ENCODE measurements at places on chromosomes 5 and 9.

DNA sequence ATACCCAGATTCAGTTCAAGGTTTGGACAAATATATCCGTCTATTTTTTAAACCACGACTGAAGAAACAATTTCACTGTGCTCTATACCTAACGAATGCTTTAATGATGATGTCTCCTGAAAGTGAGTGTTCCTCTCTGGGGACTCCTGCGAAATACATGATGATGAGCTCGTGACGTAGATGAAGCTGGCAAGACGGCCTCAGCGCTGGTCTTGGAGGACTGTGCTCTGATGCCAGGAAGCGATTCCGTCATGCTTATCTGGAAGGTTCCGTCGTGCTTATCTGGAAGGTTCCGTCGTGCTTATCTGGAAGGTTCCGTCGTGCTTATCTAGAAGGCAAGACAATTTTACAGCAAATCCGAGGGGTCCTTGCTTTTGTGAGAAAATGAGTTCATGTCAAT, 250.8 kb upstream of the IRX2 start:
- DNase-seq, result no peak

DNA sequence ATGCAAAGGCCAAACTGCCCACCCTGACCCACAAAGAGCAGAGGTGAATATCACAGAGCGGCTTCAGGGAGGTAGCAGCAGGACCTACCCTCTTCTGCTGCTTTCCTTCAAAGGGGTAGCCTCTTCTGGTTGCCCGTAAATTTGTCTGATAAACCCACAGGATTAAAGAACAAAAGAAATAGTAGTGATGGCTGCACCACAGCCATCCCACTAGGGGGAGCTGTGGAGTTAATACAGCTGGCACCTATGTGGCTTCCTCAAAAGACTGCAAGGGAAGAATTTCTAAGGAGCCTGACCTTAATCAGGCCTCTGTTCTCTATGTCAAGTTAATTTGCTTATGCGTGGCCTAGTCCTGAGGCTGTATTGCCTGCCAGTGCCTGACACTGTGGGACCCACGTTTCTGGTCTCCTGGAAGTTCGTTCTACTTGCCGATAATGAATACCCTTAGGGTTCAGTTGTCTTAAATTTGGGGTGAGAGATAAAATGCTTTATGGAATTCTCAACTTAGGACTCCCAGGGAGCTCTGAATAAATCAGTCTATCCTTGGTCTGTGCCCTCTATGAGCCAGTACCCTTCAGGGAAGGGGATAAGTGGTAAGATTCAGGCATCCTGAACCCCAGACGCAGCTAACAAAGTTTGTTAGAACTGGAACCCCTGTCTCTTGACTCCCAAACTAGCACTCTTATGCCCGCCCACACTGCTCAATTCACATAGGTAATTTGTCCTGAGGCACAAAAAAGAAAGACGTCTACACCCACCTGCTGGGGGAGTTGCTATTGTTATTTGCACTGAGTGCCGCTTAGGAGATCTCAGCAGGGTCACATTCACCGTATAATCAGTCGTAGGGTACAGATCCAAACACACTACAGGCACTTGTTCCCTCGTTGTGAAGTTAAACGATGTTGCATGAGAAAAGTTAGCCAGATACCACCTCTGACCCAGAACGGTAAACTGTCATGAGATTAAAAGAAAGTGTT, 77.1 kb downstream of the SUSD1 start:
- peak; percentile 75 for DNase-seq

DNA sequence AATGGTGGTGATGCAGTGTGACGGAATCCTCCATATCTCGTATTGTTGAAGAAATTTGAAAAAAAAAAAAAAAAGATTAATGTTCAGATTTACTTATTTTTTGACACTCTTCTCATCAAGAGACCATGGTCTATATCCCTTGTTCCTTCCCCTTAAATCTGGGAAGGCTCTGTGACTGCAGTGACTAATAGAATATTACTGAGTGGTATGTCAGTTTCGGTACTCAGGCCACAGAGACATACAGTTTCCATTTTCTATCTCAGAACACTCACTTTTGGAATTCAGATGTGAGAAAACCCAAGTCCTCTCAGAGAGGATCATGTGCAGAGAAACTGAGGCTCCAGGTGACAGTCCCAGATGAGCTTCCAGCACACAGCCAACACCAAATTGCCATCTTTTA, 1193.5 kb downstream of the DTWD2 start:
- DNase-seq, result peak; percentile 58

DNA sequence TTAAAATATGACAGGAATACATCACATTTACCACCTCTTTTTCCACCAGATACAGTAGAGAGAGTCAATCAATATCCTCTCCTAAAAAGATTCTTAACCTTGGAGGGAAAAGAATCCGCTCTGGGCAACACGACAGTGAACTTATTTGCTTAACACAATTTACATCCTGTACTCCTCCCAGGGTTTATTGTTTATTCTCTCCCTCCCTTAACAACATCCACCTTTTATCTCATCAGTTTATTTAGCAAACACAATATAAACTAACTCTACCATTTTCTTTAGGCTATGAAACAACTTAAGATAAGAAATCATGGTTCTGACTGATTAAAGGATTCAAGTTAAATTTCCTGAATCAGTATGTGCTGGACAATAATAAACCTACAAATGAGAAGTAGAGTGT, 50.9 kb downstream of the CERT1 start:
- DNase-seq, result no peak

GRCh38 chr9:34143116-34143515, 16.6 kb upstream of the DCAF12 start:
- DNase-seq, result no peak

- no peak for DNase-seq
Observed at GRCh38 chr9:28329323-28329722, 756.0 kb upstream of the C9orf72 start.

DNA sequence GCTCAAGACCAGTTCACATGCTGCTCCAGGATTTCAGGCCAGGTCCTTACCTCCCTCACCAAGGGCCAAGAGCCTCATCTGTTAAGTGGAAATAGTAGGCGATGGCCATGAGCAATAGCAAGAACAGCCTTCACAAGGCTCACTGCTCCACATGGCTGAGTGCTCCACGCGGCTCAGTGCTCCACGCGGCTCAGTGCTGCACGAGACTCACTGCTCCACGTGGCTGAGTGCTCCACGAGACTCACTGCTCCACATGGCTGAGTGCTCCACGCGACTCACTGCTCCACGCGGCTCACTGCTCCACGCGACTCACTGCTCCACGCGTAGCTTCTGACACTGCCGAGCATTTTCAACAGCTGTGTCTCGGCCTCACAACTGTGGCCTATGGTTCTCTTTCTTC, 36.4 kb upstream of the ADAMTS2 start:
- DNase-seq, result no peak

DNA sequence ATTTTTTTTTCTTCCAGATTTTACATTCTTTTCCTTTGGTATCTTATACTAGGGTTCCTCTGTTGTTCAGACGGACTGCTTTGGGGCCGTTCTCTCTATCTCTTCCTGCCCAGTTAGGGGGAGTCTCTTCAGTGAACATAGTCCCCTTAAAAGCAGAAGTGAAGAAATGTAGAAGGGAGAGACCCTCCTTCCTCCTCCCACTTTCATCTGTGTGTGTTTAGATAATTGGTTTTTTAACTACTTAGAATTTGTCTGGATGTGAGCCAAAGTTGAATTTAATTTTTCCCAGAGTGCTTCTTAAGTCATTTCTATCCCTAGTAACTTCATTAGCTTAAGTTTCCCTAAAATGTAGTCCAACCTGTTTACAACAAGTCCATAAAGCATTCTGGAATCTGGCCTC, 167.5 kb downstream of the HACD4 start:
- DNase-seq, result no peak

- DNase-seq, result no peak
Observed at GRCh38 chr5:68711293-68712200, 382.3 kb upstream of the SLC30A5 start.

GRCh38 chr5:2284678-2285077, 402.0 kb upstream of the IRX4 start:
- no peak for DNase-seq

GRCh38 chr9:72947984-72948465, 4.8 kb downstream of the ALDH1A1 start:
- no peak for DNase-seq

GRCh38 chr5:141737535-141737934, 55.5 kb upstream of the ARAP3 start:
- no peak for DNase-seq

- DNase-seq, result no peak
Observed at GRCh38 chr9:90018688-90019087, 413.9 kb downstream of the GADD45G start.

DNA sequence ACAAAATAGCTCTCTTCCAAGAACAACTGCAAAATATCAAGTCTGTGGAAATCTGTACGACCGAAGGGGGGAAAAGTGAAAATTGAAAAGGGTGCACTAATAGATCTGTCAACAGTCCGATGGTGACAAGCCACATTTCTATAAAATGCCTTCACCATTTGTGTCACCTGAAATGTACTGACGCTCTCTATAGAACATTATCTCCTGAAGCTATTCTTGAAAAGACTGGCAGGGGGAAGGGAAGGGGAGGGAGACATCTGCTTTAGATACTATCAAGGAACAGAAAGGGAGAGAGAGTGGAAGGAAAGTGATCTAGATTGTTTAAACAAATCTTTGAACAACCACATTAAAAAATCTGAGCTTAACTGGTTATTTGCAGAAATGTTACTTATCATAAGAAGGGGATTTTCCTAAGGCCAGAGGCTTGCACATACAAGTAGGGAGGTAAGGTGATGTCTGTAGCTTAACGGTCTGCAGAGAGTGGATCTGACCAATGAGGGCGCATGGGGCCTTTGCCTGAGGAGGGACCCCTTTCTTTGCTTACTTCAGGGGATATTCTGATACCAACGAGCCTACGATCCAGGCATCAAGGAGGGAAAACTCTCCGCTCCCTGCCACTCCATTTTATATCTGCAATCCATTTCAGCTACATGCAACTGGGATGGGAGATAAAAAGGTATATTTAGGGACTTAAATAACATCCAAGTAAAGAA, 92.1 kb downstream of the CRB2 start:
- DNase-seq, result no peak

- no peak for DNase-seq
Observed at GRCh38 chr5:133149345-133149744, 97.5 kb downstream of the HSPA4 start.

DNA sequence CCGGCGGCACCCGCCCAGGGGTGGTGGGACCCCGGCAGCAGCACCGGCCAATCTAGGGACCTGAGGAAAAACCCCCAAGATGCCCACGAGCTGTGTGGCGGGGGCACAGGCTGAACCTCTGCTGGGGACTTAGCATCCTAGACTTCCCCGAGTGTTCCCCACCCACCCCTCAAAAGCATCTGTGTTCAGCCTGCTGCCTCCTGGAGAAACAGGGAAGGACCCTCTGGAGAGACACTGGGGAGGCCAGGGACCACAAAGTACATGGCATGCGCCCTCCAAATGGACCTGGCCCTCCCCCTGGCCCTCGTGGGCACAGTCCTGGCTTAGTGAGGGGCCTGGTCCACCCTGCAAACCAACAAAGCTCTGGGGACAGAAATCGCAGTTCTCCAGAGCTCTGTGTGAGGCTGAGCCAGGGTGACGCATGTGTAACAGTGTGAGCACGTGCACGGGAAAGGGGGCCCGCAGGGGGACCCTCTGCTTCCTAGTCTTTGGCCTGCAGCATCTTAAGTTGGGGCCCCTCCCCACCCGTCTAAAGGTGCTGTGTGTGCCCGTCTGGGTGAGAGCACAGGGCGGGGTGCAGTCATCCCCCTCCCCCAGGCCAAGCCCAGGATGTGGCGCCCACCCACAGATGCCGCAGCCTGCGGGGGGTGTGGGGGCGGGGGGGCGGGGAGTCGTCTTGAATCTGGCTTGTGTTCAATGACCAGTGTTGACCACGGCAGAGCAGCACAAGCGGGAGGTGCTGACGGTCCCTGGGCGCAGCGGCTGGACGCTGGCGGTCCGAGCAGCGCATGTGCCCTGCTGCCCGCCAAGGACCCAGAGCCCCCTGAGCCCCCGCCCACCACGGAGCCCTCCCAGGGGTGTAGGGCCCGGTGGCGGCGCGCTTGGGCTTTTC, 672 bp upstream of the KCNT1 start:
- no peak for DNase-seq

DNA sequence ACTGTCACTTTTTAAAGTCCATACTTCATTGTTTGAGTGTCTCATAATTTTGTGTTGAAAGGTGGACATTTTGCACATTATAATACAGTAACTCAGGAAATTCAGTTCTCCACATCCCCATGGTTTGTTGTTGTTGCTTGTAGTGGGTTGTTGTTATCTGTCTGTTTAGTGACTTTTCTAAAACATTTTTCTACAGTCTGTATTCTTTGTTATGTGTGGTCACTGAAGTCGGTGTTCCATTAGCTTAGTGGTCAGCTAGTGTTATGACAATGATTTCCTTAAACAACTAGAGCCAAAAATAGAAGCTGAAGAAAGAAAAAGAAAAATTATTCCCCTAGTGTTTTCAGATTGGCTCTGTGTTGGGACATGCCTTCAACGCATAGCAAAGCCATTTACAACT, 5.6 kb upstream of the IL33 start:
- no peak for DNase-seq

GRCh38 chr5:1936413-1936812, 53.7 kb upstream of the IRX4 start:
- DNase-seq, result no peak

GRCh38 chr5:38720554-38721361, 125.1 kb upstream of the OSMR start:
- no peak for DNase-seq

- no peak for DNase-seq
Observed at GRCh38 chr5:168585119-168585856, 6.1 kb upstream of the PANK3 start.

- DNase-seq, result no peak
Observed at GRCh38 chr9:101578378-101578777, 16.4 kb downstream of the PPP3R2 start.

DNA sequence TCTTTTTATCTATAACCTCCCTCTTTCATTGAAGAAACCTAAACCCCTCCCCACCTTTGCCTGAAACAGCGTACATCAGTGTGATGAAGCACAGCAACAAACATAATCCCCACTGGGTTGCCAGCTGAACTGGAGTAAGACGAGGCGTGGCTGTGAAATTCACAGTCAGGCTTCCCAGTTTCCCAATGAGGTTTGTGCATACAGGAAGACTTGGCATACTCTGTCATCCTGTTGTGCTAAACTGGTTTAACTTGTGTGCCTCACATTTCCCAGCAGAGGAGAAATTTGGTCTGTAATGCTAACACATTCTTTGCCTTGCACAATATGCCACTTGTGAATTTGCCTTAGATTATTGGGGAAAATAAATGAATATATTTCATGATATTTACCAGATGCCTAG, 121.5 kb downstream of the SV2C start:
- no peak for DNase-seq

GRCh38 chr5:177399997-177400868, at the start of gene PFN3:
Gene PFN3 (minus strand): TSS chr5:177400661. CDS start chr5:177400576, 85 bp downstream.
- DNase-seq, result peak; percentile 22

GRCh38 chr9:124349267-124349666, 66.0 kb downstream of the PSMB7 start:
- no peak for DNase-seq

GRCh38 chr9:38421498-38422211, 2.6 kb downstream of the IGFBPL1 start:
- no peak for DNase-seq

- no peak for DNase-seq
Observed at GRCh38 chr5:68172314-68172713, 43.2 kb upstream of the PIK3R1 start.

GRCh38 chr9:69559126-69559525, 113.0 kb downstream of the APBA1 start:
- no peak for DNase-seq

GRCh38 chr9:72322678-72323077, 42.3 kb downstream of the ZFAND5 start:
- DNase-seq, result no peak

- DNase-seq, result no peak
Observed at GRCh38 chr9:105403552-105404248, 44.1 kb upstream of the FSD1L start.

GRCh38 chr5:87347272-87347671, 65.5 kb downstream of the CCNH start:
- peak; percentile 30 for DNase-seq

All from EL (cell line).